Suprapubic skin (tissue), 4 donors: ENCODE measurements at places on chromosomes 6 and 20. TPM values are rescaled to one million over a fixed set of nuclear protein-coding genes. Genes with fewer than 3 reads are reported as not detected.

Gene TSBP1
- not detected for total RNA-seq

Gene PAK5
- 0.10 TPM for total RNA-seq

Gene FAM83D
- total RNA-seq, result 7.5 TPM

Gene TMEM217
- 3.3 TPM for total RNA-seq

Gene COL9A1
- total RNA-seq, result not detected

DNA sequence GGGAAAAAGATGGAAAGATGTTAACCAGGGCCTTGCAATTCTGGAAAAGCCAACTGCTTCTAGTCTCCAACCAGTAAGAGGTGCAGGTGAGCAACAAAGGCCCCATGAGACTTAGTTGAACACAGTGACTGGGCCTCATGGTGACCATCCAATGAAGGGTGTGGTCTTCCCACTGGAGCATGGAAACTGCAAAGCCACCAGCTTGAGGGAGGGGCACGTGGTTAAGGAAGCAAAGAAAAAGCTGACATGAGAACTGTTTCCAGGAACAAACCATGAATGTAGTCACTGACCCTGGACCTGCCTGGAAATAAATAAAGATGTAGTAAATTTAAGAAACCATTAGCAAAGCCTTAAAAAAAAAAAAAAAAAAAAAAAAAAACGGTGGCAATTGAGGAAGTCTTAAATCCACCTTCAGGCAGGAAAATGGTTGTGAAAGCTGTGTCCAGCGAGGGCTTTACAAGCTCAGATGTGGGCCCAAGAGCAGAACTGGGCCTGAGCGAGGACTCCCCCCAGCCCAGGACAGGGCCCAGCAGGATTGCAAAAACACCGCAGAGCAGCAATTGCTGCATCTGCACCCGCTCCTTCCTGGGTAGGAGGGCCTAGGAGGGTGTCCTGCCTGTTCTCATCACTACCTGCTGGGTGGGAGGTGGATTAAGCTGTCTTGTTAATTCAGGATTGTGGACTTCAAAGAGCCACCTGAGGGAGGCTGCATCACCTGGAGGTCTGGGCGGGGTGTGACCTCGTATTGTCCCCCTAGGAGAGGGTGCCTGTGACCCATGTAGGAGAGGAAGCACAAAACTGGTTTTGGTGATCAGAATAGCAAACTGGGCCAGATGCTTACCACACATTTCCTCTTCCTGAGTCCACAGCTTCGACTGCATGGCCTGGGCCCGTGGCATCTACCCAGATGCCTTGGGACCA, 10.3 kb downstream of the GFRA4 start:
- DNase-seq, result peak; percentile 26
- H3K27me3 ChIP-seq, result peaks cover 6% of the 10 kb centered on the region
- H3K36me3 ChIP-seq, result peaks cover 22% of the 10 kb centered on the region
- H3K4me1 ChIP-seq, result no peaks in the 10 kb centered on the region
- H3K4me3 ChIP-seq, result no peak overlapping the region
- no peak overlapping the region for H3K27ac ChIP-seq

DNA sequence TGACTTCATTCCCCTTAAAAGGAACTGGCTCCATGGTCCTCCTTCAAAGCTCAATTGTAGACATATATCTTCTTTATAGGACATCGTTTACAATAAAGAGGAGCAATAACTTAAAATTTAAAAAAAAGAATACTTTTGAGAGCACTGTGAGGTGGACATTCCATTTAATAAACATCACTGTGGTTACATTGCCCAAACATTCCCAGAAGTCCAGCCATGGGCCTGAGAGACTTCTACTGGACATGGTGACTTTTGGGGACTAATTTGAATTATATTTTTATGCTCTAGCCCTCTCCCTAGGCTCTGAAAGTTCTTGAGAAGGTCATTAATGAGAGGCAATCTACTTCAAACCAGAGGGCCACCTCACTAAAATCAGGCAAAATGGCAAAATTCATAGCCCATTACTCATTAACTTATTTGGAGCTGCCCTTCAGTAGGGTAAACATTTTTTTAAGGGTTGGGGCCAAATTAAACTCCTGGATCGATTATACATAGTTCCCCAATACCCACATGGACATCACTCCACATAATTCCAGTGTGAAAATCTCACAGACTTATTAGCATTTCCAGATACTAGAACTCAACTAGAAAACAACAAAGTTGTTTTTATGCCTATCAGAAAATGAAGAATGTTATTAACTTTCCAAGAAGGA, 17.1 kb downstream of the ISM1 start:
- no peak for DNase-seq
- no peaks in the 10 kb centered on the region for H3K4me1 ChIP-seq
- no peak overlapping the region for H3K27ac ChIP-seq
- no peaks in the 10 kb centered on the region for H3K36me3 ChIP-seq
- H3K4me3 ChIP-seq, result no peak overlapping the region

GRCh38 chr6:78942446-78942845, 75.1 kb downstream of the IRAK1BP1 start:
- H3K4me1 ChIP-seq, result no peaks in the 10 kb centered on the region

- no peaks in the 10 kb centered on the region for H3K4me1 ChIP-seq
- no peak overlapping the region for H3K4me3 ChIP-seq
- no peak for DNase-seq
- no peaks in the 10 kb centered on the region for H3K36me3 ChIP-seq
- H3K27me3 ChIP-seq, result no peaks in the 10 kb centered on the region
Observed at GRCh38 chr6:140879946-140880345, 1252.8 kb upstream of the GJE1 start.

DNA sequence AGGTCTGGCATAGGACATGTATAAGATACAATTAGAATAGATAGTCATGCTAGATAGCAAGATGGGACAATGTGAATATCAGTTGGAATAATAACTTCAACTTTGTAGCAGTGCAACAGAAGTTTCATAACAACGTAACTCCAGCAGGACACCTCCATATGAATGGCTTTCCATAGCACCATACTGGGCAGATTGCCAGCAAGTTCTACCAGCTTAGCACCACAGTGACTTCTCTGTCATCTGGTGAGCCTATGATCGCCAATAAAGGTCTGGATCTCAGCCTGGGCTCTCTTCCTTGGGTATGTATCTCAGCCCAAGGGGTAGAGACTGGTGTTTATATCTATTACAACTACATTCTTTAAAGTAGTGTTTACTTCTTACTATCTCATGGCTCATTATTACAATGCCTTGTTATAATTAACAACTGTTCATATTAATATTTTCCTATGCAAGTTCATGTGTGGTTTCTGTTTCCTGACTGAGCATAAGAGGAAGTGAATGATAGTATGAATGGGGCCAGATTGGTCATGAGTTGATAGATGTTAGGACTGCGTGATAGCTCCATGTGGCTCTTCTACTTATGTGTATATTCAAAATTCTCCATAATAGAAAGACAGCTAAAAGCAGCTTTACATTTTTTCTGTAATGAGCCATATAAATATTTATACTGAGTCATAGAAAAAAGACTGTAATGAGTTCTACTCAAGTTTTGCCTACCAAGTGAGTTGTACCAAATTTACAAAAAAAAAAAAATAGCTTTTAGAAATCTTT, 22.9 kb downstream of the HTR1B start:
- H3K27me3 ChIP-seq, result no peaks in the 10 kb centered on the region
- H3K27ac ChIP-seq, result no peak overlapping the region
- DNase-seq, result no peak
- no peak overlapping the region for H3K4me3 ChIP-seq

GRCh38 chr20:20637998-20638725, 74.3 kb downstream of the RALGAPA2 start:
- no peaks in the 10 kb centered on the region for H3K4me1 ChIP-seq
- H3K4me3 ChIP-seq, result no peak overlapping the region
- H3K27me3 ChIP-seq, result no peaks in the 10 kb centered on the region
- DNase-seq, result no peak
- peaks cover 23% of the 10 kb centered on the region for H3K36me3 ChIP-seq

DNA sequence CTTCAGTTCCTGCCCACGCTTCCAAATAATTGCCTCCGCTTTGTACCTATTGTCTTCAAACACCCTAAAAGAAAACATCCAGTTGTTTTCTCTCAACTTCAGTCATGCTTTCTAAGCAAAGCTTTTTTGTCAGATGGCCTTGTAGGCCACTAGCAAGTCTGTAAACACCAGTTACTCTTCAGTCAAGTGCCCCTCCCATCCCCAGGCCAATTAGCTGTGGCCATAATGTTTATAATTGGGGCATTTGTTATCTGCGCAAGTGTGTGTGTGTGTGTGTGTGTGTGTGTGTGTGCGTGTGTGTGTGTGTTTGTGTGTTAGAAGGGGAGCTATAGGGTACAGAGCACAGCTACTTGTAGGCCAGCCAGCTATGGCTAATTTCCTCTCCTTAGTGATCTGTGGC, 272.4 kb upstream of the MARCKS start:
- no peak for DNase-seq
- no peak overlapping the region for H3K27ac ChIP-seq
- no peak overlapping the region for H3K4me3 ChIP-seq
- no peaks in the 10 kb centered on the region for H3K27me3 ChIP-seq
- H3K4me1 ChIP-seq, result no peaks in the 10 kb centered on the region

- no peaks in the 10 kb centered on the region for H3K27me3 ChIP-seq
- no peak overlapping the region for H3K27ac ChIP-seq
- H3K36me3 ChIP-seq, result no peaks in the 10 kb centered on the region
- H3K4me1 ChIP-seq, result no peaks in the 10 kb centered on the region
- no peak overlapping the region for H3K4me3 ChIP-seq
- DNase-seq, result no peak
Observed at GRCh38 chr6:80340280-80340679, 233.8 kb downstream of the BCKDHB start.

DNA sequence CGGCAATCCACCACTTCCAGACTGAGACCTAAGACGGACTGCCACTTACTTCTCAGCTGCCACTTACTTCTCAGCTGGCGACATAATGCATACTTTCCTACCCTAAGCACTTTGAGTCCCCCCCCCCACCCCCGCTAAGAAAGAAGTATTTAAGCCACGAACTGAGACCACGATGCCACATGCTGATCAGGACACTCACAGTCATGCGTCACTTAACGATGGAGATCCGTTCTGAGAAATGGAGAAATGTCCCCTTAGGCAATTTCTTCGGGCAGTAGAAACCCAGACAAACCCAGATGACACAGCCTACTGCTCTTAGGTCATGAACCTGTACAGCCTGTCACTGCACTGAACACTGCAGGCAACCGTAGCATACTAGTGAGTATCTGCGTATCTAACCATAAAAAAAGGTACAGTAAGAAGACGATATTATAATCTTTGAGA, 690 bp downstream of the IFNGR1 start:
- H3K36me3 ChIP-seq, result no peaks in the 10 kb centered on the region
- no peak for DNase-seq
- H3K4me1 ChIP-seq, result peaks cover 86% of the 10 kb centered on the region
- H3K27me3 ChIP-seq, result no peaks in the 10 kb centered on the region
- peak overlapping the region; percentile 99 for H3K27ac ChIP-seq

- no peak overlapping the region for H3K27ac ChIP-seq
- H3K36me3 ChIP-seq, result no peaks in the 10 kb centered on the region
- H3K4me1 ChIP-seq, result peaks cover 33% of the 10 kb centered on the region
- H3K4me3 ChIP-seq, result no peak overlapping the region
- DNase-seq, result no peak
- no peaks in the 10 kb centered on the region for H3K27me3 ChIP-seq
Observed at GRCh38 chr20:32792731-32793458, 26.9 kb upstream of the MAPRE1 start.

- H3K4me1 ChIP-seq, result peaks cover 47% of the 10 kb centered on the region
- H3K4me3 ChIP-seq, result no peak overlapping the region
- H3K36me3 ChIP-seq, result peaks cover 27% of the 10 kb centered on the region
- H3K27me3 ChIP-seq, result no peaks in the 10 kb centered on the region
- no peak for DNase-seq
Observed at GRCh38 chr6:37173493-37174195, 3.7 kb downstream of the PIM1 start.

DNA sequence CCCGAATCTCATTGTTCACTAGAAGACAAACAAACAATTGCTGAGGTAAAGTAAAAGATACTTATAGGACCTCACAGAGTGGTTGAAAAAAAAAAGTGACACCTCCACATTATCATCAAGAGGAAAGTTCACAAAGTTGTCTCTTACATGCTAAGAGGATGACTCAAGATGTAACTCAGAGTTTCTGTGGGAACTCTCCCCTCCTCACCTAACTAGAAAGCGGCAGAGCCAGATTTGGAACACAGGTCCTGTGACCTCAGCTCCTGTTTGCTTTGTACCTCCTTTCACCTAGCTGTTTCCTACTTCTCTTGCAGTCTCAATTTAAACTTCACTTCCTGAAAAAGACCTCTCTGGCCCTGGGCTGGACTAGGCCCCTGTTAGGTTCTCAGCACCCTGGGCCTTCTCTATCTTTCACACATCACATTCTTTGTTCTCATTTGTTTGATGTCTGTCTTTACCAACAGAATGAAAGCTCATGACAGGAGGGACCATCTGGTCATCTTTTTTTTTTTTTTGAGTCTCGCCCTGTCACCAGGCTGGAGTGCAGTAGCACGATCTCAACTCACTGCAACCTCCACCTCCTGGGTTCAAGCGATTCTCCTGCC, 60.8 kb downstream of the CD24 start:
- no peaks in the 10 kb centered on the region for H3K27me3 ChIP-seq
- no peaks in the 10 kb centered on the region for H3K36me3 ChIP-seq
- no peak for DNase-seq
- H3K4me3 ChIP-seq, result no peak overlapping the region
- H3K4me1 ChIP-seq, result peaks cover 22% of the 10 kb centered on the region

- H3K4me1 ChIP-seq, result peaks cover 35% of the 10 kb centered on the region
- H3K4me3 ChIP-seq, result no peak overlapping the region
- H3K27ac ChIP-seq, result no peak overlapping the region
Observed at GRCh38 chr6:75619230-75619899, 17.7 kb downstream of the SENP6 start.

DNA sequence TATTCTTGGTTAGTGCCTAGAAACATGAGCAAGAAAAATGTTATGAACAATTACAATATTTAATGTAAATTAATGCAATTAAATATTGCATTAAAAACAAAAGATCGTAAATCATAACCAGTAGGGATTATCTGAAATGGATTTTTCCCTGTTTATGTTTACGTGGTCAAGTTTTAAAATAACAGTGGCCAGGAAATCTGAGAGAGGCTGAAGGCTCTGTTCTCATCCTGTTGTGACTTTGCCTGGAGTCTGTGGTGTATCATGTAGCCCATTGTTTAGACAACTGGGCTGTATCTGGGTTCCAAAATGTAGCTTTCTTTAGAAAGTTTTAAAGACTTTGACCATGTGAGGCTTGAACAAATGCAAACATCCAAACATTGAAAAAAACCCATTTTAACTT, 2.4 kb downstream of the MYO6 start:
- H3K36me3 ChIP-seq, result no peaks in the 10 kb centered on the region
- H3K27me3 ChIP-seq, result no peaks in the 10 kb centered on the region
- no peak overlapping the region for H3K4me3 ChIP-seq
- H3K4me1 ChIP-seq, result peaks cover 27% of the 10 kb centered on the region
